ENCODE measurements at places on chromosomes 1 and 21. TPM values are rescaled to one million over a fixed set of nuclear protein-coding genes. Genes with fewer than 3 reads are reported as not detected.
A peak's percentile ranks its signal among the peaks of the same experiment; 100 is the strongest.

The DYNLT4 gene
- 1.3 TPM for total RNA-seq

The KCNE2 gene
- not detected for total RNA-seq

The LCE2C gene
- total RNA-seq = not detected

The SNAP47 gene
- 60.3 TPM for total RNA-seq

The FMOD gene
- total RNA-seq = 92.4 TPM

- no peak for DNase-seq
- H3K27ac ChIP-seq = no peak overlapping the region
- no peaks in the 10 kb centered on the region for H3K4me1 ChIP-seq
- H3K27me3 ChIP-seq = no peaks in the 10 kb centered on the region
- H3K4me3 ChIP-seq = no peak overlapping the region
Measured at GRCh38 chr1:169122976-169123375, 16.5 kb downstream of the ATP1B1 start.

DNA sequence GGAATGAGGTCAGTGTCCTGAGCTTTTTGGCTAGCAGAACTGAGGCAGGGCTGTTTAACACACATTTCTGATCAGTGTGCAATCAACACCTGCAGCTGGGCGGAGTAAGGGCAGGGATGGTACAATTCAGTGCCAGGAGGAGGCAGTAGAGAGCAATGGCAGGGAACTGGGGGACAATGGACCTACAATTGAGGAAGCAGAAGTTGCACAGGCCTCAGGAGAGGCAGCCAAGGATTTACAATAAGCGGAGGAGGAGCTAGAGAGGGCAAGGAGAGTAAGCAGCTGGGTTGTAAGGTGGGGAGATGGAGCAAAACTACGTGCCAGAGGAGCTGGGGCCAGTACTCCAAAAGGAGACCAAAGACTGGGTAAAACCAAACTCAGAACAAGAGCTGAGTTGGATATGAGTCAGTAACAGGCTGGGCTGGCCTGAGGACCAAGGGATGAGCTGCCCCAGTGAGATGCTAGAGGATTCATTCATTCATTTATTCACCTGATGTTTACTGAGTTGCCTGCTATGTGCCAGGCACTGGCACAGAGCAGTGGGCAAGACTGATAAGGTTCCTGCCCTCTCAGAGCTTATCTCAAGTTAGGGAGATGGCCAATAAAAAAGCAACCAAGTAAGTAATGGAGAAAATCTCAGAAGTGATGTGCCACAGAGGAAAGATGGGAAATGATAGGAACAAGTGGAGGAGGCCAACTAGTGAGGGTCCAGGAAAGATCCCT lies 10.4 kb upstream of the GALE start:
- H3K4me1 ChIP-seq = no peaks in the 10 kb centered on the region
- DNase-seq = no peak
- no peaks in the 10 kb centered on the region for H3K36me3 ChIP-seq
- H3K27ac ChIP-seq = no peak overlapping the region
- no peak overlapping the region for H3K4me3 ChIP-seq

DNA sequence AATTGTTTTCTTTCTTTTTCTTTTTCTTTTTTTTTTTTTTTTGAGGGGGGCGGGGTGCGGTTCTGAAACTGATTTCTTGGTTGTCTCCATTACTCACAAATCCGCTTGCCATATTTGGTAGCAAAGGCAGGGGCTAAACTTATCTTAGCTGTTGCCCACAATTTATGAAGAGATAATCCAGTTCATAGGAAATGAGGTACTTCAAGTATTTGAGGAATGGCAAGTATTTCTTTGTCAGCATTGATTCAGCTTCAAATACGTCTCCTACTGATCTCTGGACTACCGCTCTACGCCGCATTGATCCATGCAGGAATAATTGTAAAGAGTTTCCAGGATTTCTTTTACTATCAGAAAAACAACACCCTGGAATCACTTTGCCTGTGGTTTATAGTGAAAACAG lies 289.2 kb upstream of the DPYD start:
- DNase-seq = no peak
- H3K4me1 ChIP-seq = no peaks in the 10 kb centered on the region
- H3K36me3 ChIP-seq = no peaks in the 10 kb centered on the region
- H3K27ac ChIP-seq = no peak overlapping the region

DNA sequence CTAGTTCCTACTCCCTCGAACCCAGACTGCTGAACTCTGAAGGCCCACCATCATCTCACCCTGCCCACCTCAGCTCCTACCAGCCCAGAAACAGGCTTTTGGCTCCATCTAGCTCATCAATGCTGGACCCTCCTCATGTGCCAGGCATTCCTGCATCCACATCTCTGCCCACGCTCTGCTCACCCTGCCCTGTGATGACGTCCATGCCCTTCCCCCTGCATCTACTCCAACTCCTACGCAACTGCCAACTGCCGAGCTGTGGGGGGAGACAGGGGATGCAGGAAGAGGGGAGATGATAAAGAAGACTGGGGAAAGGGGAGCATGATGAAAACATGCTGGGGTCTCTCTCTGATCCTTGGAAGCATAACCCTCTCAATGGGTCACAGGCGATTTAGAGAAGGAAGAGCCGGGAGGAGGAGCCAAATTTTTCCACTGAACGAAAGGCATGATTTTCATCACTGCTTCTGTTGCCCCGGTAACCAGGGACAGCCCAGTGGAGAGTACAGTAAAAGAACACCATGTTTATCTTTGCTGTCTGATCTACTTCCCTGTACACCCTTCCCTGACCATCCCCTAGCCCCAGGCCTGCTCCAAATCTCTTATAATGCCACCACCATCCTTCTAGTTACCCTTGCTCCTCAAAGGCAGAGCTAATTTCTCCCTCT lies 44.3 kb downstream of the CD34 start:
- peaks cover 11% of the 10 kb centered on the region for H3K4me1 ChIP-seq
- no peaks in the 10 kb centered on the region for H3K36me3 ChIP-seq
- no peaks in the 10 kb centered on the region for H3K27me3 ChIP-seq
- H3K27ac ChIP-seq = peak overlapping the region; percentile 96
- DNase-seq = peak; percentile 63

- H3K4me1 ChIP-seq = peaks cover 2% of the 10 kb centered on the region
- no peak overlapping the region for H3K4me3 ChIP-seq
- DNase-seq = no peak
- H3K27me3 ChIP-seq = no peaks in the 10 kb centered on the region
Measured at GRCh38 chr1:22127731-22128130, 15.2 kb downstream of the WNT4 start.

- H3K4me1 ChIP-seq = no peaks in the 10 kb centered on the region
- no peak overlapping the region for H3K27ac ChIP-seq
- H3K4me3 ChIP-seq = no peak overlapping the region
- no peak for DNase-seq
- no peaks in the 10 kb centered on the region for H3K36me3 ChIP-seq
Measured at GRCh38 chr21:41180752-41181151, 12.8 kb downstream of the BACE2 start.

DNA sequence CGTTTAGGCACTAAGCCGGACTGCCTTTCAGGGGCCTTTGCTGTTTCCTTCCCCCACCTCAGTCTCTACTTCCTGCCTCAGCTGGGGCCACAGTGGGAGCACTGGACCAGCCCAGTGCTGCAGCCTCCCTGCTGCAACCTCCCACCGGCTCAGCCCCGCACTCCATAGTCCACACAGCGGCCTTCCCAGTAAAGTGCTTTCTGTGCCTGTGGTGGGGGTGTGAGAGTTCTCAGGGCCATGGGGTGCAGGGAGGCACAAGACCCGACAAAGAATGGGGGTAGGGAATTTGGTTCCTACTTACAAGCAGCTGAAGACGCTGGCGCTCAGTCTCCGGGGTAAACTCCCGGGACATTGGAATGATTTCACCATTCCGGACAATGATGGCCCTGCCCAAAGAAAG lies 3.5 kb downstream of the PPM1J start:
- DNase-seq = no peak
- no peaks in the 10 kb centered on the region for H3K36me3 ChIP-seq
- no peaks in the 10 kb centered on the region for H3K4me1 ChIP-seq
- no peak overlapping the region for H3K27ac ChIP-seq
- H3K4me3 ChIP-seq = no peak overlapping the region
- H3K27me3 ChIP-seq = no peaks in the 10 kb centered on the region

- no peaks in the 10 kb centered on the region for H3K4me1 ChIP-seq
- no peak for DNase-seq
- H3K27me3 ChIP-seq = peaks cover 2% of the 10 kb centered on the region
- no peak overlapping the region for H3K4me3 ChIP-seq
Measured at GRCh38 chr1:3678361-3679097, 26.2 kb downstream of the TP73 start.

DNA sequence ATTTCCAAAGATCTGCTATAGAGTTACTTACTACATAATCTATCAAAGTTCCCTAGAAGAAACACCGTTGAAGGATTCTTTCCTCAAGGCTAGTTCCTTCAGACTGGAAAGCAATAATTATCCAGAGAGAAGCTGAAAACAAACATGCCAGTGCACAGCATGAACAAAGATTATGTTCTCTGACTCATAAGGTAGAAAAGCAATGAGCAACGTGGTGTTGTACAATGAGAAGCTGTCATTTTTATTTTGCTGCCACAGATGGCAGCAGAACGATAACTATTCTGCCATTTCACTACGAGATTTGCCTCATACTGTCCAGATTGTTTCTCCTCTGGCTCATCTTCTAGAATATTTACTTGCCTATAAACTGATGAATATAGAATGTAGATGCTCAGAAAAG lies 10.7 kb downstream of the EXTL2 start:
- no peaks in the 10 kb centered on the region for H3K27me3 ChIP-seq
- H3K4me3 ChIP-seq = no peak overlapping the region
- no peaks in the 10 kb centered on the region for H3K4me1 ChIP-seq
- no peak for DNase-seq

GRCh38 chr1:165481820-165482532 lies 37.0 kb upstream of the RXRG start:
- no peak for DNase-seq
- H3K27ac ChIP-seq = no peak overlapping the region
- no peaks in the 10 kb centered on the region for H3K27me3 ChIP-seq

DNA sequence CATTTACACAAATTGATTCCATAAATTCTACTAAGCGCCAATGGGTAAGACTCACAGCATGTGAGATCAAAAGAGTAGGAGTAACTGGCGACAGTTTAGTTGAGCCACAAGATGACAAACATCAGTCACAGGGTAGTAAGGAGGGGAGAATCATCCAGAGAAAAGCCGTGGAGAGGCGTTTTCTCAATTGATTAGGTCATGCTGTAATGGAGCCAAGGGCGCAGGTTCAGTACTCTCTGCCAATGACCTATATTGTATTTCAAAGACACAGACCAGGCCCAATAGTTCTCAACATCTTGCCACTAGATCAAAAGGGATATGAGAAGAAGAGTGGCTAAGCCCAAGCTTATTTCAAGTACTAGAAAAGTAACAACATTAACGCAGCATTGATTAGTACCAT lies 467.5 kb downstream of the SMYD3 start:
- no peak overlapping the region for H3K27ac ChIP-seq
- no peaks in the 10 kb centered on the region for H3K36me3 ChIP-seq
- no peaks in the 10 kb centered on the region for H3K4me1 ChIP-seq
- no peak overlapping the region for H3K4me3 ChIP-seq
- no peaks in the 10 kb centered on the region for H3K27me3 ChIP-seq
- DNase-seq = no peak

DNA sequence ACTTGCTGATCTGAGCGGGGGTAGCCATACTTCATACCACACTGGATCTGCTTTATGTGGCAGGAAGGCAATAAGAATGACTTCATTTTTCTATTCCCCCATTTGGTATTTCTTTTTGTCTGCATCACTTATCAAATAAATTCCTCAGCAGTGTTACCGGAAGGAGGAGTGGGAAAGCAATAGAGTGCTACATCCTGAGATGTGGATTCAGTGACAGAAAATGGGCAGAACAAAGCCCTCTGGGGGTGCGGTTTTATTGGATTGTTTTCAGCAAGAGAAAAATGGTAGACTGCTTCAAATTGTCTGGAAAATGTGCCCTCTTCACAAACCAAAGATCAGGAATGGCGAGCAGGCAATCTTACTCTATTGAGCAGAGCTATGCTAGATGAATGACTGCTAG lies 751.9 kb upstream of the NEGR1 start:
- no peaks in the 10 kb centered on the region for H3K36me3 ChIP-seq
- DNase-seq = no peak
- no peaks in the 10 kb centered on the region for H3K4me1 ChIP-seq
- no peak overlapping the region for H3K4me3 ChIP-seq

- H3K4me3 ChIP-seq = no peak overlapping the region
- no peaks in the 10 kb centered on the region for H3K36me3 ChIP-seq
- DNase-seq = no peak
- no peaks in the 10 kb centered on the region for H3K27me3 ChIP-seq
- peak overlapping the region; percentile 82 for H3K27ac ChIP-seq
Measured at GRCh38 chr1:113255720-113256347, 134.5 kb upstream of the MAGI3 start.

GRCh38 chr1:184051138-184051484 lies 419 bp upstream of the TSEN15 start:
- no peaks in the 10 kb centered on the region for H3K4me1 ChIP-seq
- H3K36me3 ChIP-seq = no peaks in the 10 kb centered on the region
- H3K27ac ChIP-seq = peak overlapping the region; percentile 88
- no peaks in the 10 kb centered on the region for H3K27me3 ChIP-seq
- DNase-seq = no peak
- H3K4me3 ChIP-seq = peak overlapping the region; percentile 81

DNA sequence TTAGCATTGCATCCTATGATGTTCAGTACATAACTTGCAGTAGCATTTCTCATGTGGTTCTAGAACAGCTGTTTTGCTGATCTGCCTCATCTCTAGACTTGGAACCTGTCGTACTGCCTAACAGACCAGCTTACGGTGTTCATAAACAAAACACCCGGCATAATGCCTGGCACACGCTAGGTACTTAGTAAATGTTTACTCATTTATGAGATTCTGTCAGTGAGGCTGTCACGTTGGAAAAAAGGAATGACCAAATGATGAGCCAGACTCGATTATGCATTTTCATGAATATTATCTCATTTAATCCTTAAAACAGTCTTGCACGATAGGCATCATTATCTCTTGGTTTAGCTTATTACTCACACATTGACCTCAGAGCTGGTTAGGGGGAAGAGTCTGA lies 46.4 kb downstream of the CACHD1 start:
- H3K36me3 ChIP-seq = no peaks in the 10 kb centered on the region
- H3K27ac ChIP-seq = peak overlapping the region; percentile 8
- no peak overlapping the region for H3K4me3 ChIP-seq
- DNase-seq = no peak
- no peaks in the 10 kb centered on the region for H3K4me1 ChIP-seq
- no peaks in the 10 kb centered on the region for H3K27me3 ChIP-seq

- peaks cover 14% of the 10 kb centered on the region for H3K4me1 ChIP-seq
- H3K4me3 ChIP-seq = peak overlapping the region; percentile 12
- DNase-seq = no peak
Measured at GRCh38 chr21:34844924-34845238, 176.1 kb downstream of the CLIC6 start.

GRCh38 chr1:234730770-234731568 lies 121.0 kb upstream of the IRF2BP2 start:
- no peaks in the 10 kb centered on the region for H3K36me3 ChIP-seq
- no peaks in the 10 kb centered on the region for H3K27me3 ChIP-seq
- H3K27ac ChIP-seq = no peak overlapping the region

GRCh38 chr1:158398818-158399514 lies at the start of gene OR10T2:
Gene OR10T2 (minus strand): TSS chr1:158399466. CDS start chr1:158399466, 0 bp downstream.
- no peaks in the 10 kb centered on the region for H3K36me3 ChIP-seq
- H3K27me3 ChIP-seq = no peaks in the 10 kb centered on the region
- no peak within 1 kb of the TSS for H3K4me3 ChIP-seq
- DNase-seq = no peak

Data from breast epithelium (tissue), 4 donors.